Endothelial cell of umbilical vein (primary cell): ENCODE measurements at places on chromosomes 4 and X. TPM values are rescaled to one million over a fixed set of nuclear protein-coding genes. Genes with fewer than 3 reads are reported as not detected.

DNA sequence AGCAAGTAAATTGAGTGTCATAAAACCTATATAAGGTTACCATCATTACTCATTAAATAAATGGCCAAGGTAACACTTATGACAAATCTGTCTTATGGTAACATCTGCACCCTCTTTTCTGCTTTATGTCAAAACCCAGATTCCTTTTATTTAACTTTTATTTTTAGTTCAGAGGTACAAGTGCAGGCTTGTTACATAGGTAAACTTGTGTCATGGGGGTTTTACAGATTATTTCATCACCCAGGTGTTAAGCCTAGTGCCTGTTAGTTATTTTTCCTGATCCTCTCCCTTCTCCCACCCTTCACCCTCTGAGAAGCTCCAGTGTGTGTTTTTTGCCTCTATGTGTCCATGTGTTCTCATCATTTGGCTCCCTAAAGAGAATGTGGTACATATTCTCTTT lies 930.7 kb downstream of the CCSER1 start:
- H3K4me3 ChIP-seq: no peak overlapping the region
- H3K27me3 ChIP-seq: peaks cover 3% of the 10 kb centered on the region
- DNase-seq: no peak
- no peaks in the 10 kb centered on the region for H3K4me1 ChIP-seq

DNA sequence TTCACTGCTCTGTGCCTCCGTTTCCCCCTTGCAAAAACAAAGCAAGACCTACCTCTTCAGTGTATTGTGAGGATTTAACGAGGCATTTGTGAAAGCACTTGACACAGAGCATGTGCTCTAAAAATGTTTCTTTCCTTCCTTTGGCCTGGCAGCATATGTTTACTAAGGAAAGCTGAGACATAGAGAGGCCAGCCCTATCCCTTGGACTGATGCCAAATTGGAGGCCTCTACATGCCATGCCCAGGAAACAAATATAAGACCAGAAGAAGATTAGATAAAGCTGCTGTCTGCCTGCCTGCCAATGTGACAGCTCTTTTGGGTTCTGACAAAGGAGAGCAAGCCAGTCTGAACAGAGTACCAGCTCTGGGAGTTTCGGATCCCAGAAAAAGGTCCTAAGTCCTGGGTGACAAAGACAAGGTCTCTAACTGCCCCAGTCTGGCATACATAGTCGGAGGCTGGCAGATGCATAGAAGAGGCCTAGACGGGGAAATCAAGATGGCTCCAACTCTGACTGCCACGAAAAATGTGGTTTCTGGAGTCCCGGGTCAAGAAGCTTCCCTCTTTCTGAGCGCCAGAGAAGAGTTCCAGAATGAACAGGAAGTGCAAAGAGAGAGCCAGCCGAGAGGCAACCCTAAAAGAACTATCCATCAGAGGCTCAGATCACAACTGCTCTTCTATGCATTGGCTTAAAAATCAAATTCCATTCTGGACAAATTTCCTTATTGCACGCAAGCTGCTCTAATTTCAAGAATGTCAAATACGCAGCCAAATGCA lies 25.8 kb downstream of the OTUD6A start:
- no peak overlapping the region for H3K4me3 ChIP-seq
- no peaks in the 10 kb centered on the region for H3K36me3 ChIP-seq
- no peak overlapping the region for H3K27ac ChIP-seq
- H3K4me1 ChIP-seq: peaks cover 29% of the 10 kb centered on the region
- peak; percentile 75 for DNase-seq

DNA sequence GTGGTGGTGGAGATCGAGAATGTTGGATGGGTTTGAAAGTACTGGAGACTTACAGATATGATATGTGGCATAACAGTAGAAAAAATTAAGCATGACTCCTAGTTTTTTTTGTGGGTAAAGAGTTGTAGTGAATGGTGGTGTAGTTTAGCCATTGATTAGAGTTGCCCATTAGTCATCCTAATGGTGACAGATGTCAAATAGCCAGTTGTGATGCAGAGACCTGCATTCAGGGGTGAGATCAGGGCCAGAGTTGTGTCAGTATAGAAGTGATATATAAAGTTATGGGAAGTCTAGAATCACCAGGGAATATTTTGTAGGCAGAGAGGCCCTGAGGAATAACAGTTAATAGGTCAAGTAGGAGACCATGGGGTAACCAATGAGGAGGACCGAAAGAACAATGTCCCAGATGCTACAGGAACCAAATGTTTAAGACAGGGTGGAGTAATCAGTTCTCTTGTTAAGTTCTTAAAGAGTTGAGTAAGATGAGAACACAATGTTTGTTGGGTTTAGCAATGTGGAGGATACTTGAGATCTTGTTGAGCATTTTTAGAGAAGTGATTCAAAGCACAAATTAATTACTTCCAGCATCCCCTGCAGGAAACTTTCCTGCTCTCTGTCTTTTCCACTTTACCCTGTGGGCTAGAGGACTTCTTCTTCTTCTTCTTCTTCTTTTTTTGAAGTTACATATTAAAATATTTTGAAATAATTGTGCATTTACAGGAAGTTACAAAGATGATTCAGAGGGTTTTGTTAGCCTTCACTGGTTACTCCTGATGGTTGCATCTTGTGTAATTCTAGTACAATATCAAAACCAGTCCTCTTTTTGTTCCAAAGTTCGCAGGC lies 13.3 kb downstream of the SGMS2 start:
- no peak overlapping the region for H3K4me3 ChIP-seq
- peaks cover 4% of the 10 kb centered on the region for H3K4me1 ChIP-seq
- no peaks in the 10 kb centered on the region for H3K27me3 ChIP-seq

- H3K36me3 ChIP-seq: no peaks in the 10 kb centered on the region
- no peaks in the 10 kb centered on the region for H3K4me1 ChIP-seq
- H3K27me3 ChIP-seq: no peaks in the 10 kb centered on the region
- H3K4me3 ChIP-seq: no peak overlapping the region
- no peak for DNase-seq
Measured at GRCh38 chr4:80385397-80386280, 50.1 kb downstream of the CFAP299 start.

DNA sequence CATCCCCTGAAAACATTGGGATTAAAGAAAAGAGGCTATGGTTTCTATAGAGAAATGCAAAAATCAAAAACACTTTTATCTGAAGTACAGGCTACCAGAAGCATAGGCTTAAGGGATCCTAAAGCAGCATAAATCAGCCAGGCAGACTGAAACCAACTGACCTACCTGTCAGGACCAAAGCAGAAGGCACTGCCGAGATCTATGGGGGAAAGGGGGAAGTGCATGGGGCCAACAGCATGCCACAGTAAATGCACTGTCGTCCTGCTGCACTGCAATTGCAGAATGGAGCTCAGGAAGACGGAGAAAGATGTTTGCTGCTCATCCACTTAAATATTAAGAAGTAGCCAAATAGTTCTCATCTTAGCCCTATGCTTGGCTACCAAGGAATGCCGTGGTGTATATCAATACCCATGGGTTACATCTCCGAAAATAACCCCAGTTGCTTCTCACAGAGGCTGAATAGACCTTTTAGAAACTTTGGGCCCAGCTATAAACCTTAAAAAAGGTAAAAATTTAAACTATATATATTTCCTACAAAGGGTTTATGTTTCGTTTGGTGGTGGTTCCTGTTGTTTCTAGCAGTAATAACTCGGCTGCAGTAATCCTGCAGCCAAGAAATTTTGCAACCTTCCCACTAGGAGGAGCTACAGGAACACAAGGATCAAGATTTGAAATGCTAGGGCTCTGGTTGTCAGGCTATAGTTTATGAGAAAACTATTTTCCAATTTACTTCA lies 312.2 kb upstream of the DIAPH2 start:
- H3K27ac ChIP-seq: no peak overlapping the region
- H3K4me3 ChIP-seq: no peak overlapping the region
- H3K4me1 ChIP-seq: no peaks in the 10 kb centered on the region
- no peaks in the 10 kb centered on the region for H3K27me3 ChIP-seq
- peak; percentile 43 for DNase-seq

The MID1 gene
- 18.1 and 21.3 TPM in 2 replicates for polyA plus RNA-seq

DNA sequence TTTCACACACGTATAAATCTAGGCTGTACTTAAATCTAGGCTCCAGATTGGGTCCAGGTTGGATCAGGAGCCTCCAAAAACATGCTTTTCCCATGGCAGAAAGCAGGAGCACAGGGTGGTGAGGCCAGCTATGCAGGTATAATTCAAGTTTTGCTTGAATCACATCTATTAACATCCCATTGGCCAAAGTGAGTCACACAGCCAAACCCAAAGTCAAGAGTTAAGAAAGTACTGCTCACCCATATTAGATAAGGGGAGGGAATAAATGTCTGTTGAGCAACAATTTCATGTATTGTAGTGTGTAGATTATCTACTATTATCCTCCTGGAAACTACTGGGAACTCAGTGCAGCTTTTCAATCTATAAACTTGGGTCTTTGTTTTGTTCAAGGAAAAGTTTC lies 12.8 kb downstream of the SUPT20HL2 start:
- no peak overlapping the region for H3K4me3 ChIP-seq
- no peaks in the 10 kb centered on the region for H3K27me3 ChIP-seq
- no peak overlapping the region for H3K27ac ChIP-seq
- peaks cover 5% of the 10 kb centered on the region for H3K4me1 ChIP-seq
- H3K36me3 ChIP-seq: no peaks in the 10 kb centered on the region
- no peak for DNase-seq

The CLDN2 gene
- polyA plus RNA-seq: not detected in 2 replicates

DNA sequence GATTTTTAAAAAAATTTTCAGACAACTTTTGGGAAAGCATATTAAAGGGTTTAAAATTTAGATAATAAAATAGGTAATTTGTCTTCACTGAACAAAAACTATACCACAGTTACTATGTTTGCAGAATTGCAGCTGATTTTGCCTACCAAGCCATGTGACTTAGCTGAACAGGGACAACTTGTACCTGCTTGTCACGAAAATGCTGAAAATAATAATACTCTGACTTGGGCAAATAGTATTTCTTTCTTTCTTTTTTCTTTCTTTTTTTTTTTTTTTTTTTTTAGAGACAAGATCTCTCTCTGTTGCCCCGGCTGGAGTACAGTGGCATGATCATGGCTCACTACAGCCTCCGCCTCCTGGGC lies 225.2 kb upstream of the PPP1R2C start:
- H3K4me1 ChIP-seq: no peaks in the 10 kb centered on the region
- no peak overlapping the region for H3K27ac ChIP-seq
- H3K27me3 ChIP-seq: no peaks in the 10 kb centered on the region

The CXCL8 gene
- polyA plus RNA-seq: 3.4 and 6.4 TPM in 2 replicates

GRCh38 chrX:8813036-8813435 lies 11.9 kb upstream of the FAM9A start:
- H3K27me3 ChIP-seq: no peaks in the 10 kb centered on the region
- DNase-seq: no peak
- no peaks in the 10 kb centered on the region for H3K4me1 ChIP-seq
- no peak overlapping the region for H3K4me3 ChIP-seq

GRCh38 chrX:150347471-150347870 lies 15.6 kb upstream of the MAMLD1 start:
- H3K36me3 ChIP-seq: no peaks in the 10 kb centered on the region
- no peak overlapping the region for H3K4me3 ChIP-seq
- H3K27me3 ChIP-seq: peaks cover 2% of the 10 kb centered on the region
- no peak overlapping the region for H3K27ac ChIP-seq

GRCh38 chr4:7124689-7125442 lies 57.0 kb upstream of the GRPEL1 start:
- no peak overlapping the region for H3K4me3 ChIP-seq
- no peak overlapping the region for H3K27ac ChIP-seq
- DNase-seq: peak; percentile 4
- H3K36me3 ChIP-seq: no peaks in the 10 kb centered on the region

DNA sequence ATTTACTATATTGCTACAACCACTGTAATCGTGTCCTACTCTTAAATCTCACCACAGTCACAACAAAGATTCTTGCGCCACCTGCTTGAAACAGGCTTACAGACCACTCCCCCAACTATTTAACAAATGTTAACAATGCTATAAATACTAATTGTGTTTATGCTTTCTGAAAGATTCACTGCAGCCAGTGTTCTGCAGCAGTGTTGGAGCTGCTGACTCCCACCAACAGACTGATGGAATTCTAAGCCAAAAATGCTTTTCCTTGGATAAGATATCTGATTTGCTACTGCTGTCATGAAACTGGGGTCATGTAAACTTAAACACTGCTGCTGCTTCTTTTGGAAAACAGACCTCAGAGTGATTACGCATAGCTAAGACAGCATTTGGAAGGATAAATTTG lies 244.2 kb upstream of the MAB21L2 start:
- no peaks in the 10 kb centered on the region for H3K4me1 ChIP-seq
- no peak for DNase-seq
- no peak overlapping the region for H3K4me3 ChIP-seq
- H3K27me3 ChIP-seq: no peaks in the 10 kb centered on the region
- H3K36me3 ChIP-seq: no peaks in the 10 kb centered on the region
- H3K27ac ChIP-seq: no peak overlapping the region

The UGT2B17 gene
- polyA plus RNA-seq: not detected in 2 replicates

DNA sequence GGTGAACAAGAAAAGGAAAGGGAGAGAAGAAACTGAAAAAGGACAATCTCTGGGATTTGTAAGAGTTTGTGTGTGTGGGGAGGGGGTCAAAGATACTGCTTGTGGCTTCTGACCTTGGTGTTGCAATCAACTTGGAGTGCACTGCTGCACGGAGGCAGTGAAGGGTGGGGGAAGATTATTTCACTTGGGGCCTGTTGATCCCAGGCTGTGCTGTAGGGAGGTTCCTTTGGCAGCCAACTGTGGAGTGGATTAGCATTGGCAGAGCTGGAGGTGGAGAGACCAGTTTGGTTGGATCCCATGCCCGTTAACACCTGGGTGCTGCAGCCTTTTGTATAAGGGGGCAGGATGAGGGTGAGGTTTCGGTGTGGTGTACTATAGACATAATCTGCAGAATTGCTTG lies 38.2 kb downstream of the AFF1 start:
- no peaks in the 10 kb centered on the region for H3K36me3 ChIP-seq
- no peak for DNase-seq
- H3K4me3 ChIP-seq: no peak overlapping the region
- H3K27me3 ChIP-seq: no peaks in the 10 kb centered on the region
- peak overlapping the region; percentile 79 for H3K27ac ChIP-seq

The CD38 gene
- polyA plus RNA-seq: 0.11 and 0.14 TPM in 2 replicates
